ENCODE measurements at places on chromosomes 16 and 17.

DNA sequence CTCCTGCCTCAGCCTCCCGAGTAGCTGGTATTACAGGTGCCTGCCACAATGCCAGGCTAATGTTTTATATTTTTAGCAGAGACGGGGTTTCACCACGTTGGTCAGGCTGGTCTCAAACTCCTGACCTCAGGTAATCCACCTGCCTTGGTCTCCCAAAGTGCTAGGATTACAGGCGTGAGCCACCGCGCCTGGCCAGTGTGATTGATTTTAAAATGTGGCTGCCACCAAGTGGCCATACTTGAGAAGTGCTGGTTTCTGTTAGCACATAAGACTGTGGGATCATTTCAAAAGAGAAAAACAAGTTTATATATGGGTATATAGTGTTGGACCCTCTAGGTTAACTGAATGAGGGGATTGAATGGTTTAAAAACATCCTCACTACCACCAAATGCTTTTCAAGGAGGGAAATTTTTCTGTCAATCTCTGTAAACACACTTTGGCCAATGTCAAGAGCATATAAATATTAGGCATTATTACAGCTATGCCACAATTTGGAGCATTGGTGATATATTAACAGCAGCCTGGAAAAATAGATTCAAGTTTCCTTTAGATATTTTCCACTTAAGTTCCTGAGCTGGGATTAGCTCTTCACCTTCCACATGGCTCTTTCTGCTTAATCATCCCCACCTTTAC lies 13.5 kb upstream of the DHRS13 start:
- no peak for DNase-seq

GRCh38 chr16:79211586-79211985 lies 389.0 kb downstream of the MAF start:
- DNase-seq = no peak

GRCh38 chr16:11109566-11109965 lies 146.4 kb downstream of the SOCS1 start:
- no peak for DNase-seq

GRCh38 chr16:76941113-76941512 lies 249.9 kb upstream of the MON1B start:
- DNase-seq = no peak

GRCh38 chr17:63540590-63540989 lies 9.7 kb upstream of the DCAF7 start:
- DNase-seq = no peak

DNA sequence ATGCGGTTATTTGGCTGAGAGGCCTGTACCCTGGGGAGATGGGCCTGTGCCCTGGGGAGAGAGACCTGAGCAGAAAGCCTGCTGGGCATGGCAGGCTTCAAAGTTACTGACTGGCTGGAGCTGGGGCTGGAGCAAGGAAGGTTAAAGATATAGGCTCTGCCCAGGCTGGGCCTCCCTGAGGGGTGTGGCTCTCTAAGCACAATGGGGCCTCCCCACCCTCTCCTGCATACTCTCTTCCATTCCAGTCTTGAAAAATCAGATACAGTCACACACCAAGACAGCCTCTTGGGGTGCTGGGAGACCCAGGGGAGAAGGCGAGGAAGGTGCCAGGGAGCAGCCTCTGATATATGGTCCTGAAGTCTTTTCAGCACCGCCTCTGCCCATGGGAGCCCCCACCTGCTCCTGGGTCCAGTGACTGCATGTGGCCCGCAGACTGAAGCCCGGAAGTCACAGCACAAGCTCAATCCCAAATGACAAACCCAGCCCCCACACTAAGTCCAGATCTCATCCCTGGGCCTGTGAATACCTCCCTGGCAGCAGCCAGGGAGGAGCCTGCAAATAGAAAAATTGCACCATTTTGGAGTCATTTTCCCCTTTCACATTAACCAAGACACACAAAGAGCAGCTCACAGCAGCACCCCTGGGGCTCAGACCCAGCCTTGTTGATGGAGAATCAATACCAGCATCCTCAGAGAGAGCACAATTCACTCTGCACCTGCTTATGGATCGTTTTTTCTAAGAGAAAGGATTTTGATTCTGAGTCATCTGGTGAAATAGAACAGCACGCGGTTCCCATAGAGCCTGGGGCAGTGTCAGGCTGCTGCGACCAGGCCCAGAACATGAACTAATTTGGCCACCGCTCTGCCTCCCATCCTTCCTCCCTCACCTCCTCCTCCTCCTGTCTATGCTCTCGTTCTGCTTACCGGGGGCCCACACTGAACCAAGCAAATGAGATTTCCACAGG lies 25.6 kb upstream of the CACNG1 start:
- no peak for DNase-seq

DNA sequence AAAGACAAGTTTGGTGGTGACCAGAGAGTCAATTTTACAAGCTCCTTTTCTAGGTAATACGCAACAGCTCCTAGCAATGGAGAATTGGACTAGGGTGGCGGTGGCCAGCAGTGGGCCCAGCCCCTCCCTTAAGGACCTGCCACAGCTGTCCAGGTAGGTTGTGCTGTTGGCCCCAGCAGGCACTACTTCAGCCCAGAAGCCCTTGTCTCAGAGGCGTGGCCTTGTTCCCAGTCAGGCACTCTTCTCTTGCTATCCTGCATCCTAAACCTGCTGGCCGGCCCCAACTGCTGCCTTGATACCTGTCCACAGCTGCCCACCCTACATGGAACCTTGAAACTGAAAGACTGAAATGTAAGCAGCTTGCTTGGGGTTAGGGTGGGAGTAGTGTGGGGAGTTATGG lies 989 bp upstream of the GALK1 start:
- no peak for DNase-seq

Measured in AG08396 (cell line).